ENCODE measurements at places on chromosomes 11 and 22.
A peak's percentile ranks its signal among the peaks of the same experiment; 100 is the strongest.

DNA sequence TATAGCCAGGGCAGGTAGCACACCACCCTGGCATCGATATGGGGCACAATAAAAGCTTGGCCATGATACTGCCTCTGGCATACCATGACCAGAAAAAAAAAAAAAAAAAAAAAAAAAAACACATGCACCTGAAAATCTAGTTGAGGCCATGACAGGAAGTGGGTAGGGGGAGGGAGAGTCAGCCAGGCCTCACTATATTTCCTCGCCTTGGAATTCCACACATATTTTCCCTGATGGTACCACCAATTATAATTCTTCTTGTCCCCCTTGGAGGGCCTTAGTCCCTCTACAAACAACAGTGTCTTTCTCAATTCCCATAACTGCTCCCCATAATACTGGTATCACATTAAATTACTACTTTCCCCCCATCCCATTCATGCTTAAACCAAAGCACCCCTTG, 12.6 kb upstream of the CHKA start:
- DNase-seq = no peak

DNA sequence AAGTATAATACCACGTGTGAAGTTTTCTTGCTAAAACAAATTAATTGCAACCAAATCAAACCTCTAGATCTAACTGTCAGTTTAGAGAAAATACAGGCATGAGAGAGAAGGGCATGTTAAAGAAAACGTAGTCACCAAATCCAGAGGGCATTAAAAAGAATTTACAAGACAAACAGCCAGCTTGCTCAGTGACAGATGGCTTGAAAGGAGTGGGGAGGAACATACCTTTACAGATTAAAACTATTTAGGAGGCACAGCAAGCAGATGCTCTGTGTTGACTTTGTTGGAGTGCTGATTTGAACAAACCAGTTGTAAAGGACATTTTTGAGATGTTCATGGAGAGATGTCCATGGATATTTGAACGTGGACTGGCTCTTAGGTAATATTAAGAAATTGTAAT, 96.9 kb downstream of the ATXN10 start:
- DNase-seq = no peak

GRCh38 chr11:102920118-102920684, 35.3 kb downstream of the MMP13 start:
- DNase-seq = no peak

GRCh38 chr11:99987821-99988470, 699.1 kb upstream of the ARHGAP42 start:
- DNase-seq = no peak

DNA sequence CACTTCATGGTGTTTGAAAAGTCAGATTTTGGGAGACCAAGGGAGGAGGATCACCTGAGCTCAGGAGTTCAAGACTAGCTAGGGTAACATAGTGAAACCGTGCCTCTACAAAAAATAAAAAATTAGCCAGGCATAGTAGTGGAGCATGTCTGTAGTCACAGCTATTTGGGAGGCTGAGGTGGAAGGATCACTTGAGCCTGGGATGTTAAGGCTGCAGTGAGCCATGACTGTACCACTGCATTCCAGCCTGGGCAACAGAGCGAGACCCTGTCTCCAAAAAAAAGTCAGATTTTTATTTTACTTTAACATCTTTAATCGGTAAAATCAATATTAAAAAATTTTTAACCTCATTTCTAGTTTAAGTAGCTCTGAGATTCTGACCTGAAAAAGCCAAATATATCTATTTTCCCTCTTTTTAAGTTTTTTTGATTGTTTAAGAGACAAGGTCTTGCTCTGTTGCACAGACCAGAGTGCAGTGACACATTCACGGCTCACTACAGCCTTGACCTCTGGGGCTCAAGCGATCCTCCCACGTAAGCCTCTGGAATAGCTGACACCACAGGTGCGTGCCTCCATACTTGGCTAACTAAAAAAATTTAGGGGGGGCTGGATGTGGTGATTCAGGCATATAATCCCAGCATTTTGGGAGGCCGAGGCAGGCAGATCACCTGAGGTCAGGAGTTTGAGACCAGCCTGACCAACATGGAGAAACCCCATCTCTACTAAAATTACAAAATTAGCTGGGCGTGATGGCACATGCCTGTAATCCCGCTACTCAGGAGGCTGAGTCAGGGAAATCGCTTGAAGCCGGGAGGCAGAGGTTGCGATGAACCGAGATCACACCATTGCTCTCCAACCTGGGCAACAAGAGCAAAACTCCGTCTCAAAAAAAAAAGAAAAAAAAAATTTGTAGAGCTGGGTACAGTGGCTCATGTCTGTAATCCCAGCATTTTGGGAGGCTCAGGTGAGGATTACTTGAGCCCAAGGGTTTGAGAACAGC, 48.4 kb downstream of the SFI1 start:
- no peak for DNase-seq

DNA sequence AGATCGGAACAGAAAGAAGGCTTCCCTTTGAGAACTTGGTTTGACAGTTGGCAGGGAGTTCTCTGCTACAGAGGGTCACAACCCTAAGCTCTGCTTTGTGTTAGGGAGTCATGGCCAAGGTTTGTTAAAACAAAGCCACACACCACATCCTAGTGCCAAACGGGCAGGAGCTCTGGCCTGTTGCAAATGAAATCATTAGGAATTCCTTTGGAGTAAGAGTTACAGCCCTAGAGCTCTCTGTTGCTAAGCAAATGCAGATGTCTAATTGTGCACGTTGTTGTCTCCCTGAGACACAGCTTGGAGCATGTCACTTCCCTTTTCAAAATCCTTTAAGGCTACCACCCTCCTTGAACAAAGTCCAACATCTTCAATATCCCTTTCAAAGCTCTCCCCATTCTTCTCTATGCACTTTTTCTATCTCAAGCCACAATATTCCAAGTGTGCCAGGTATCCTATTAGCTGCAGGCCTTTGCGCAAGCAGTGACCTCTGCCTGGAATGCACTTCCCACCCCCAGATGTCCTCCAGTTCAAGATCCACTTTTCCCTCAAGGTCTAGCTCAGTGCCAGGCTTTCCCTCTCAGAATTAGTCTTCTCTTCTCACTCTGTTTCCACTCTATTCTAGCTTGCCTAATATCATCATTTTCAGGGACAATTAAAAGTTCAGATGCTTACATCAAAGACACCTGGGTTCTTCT, 253.7 kb upstream of the POU2AF2 start:
- DNase-seq = no peak

DNA sequence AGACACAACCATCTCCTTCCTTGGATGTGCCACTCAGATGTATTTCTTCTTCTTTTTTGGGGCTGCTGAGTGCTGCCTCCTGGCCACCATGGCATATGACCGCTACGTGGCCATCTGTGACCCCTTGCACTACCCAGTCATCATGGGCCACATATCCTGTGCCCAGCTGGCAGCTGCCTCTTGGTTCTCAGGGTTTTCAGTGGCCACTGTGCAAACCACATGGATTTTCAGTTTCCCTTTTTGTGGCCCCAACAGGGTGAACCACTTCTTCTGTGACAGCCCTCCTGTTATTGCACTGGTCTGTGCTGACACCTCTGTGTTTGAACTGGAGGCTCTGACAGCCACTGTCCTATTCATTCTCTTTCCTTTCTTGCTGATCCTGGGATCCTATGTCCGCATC, 489 bp downstream of the OR10A4 start:
- DNase-seq = no peak

GRCh38 chr22:37716708-37717107, 19.9 kb downstream of the TRIOBP start:
- DNase-seq = no peak

GRCh38 chr11:119434591-119435330, 11.8 kb upstream of the THY1 start:
- DNase-seq = no peak

DNA sequence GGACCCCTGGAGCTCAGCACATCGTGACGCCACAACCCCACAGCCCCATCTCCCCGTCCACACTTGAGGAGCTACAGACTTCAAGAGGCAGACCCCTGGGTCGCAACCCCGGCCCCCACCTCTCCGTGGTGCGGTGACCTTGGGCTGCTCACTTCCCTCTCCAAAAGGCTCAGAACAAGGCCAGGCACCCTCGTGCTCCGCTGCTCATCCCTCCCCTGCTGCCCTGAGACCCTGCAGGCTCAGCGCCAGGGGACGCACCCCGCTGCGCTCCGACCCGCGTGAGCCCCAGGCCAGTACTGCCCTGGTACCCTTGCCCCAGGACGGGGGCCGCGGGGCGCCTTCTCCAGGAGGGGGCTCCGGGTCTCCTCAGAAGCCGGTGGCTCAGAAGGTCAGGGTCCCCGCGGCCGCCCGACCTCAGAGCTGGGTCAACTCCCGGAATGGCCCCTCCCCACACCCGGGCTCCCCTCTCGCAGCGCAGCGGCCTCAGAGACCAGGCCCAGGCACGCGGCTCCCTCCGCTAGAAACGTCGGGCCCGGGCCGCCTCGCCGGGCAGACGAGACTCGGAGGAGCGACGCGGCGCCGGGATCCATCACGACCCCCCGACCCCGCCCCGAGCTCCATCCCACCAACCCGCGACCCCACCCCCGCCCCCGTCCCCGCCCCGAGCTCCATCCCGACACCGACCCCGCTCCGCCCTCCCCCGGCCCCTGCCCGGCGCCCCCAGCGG, 563 bp downstream of the GATD1 start:
- peak; percentile 75 for DNase-seq

DNA sequence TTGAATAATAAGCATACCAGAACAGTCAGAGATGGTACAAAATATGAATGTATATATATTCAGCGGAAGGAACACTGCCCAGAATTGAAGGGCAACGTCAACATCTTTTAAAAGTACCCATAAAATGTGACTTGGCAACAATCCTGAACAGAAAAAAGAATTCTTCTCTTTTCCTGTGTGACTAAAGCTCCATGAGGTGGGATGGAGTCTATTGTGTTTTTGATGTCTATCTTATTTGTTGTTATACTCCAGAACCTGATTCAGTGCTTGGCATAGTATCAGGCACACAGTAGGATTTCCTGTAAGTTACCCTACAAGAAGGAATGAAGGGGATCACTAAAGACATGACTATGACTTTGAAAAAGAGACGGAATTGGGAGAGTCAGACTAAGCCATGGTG, 10.3 kb downstream of the LDLRAD3 start:
- no peak for DNase-seq

- no peak for DNase-seq
Observed at GRCh38 chr11:66321606-66322005, 4.8 kb upstream of the CD248 start.

GRCh38 chr22:43114958-43115357, 4.4 kb downstream of the BIK start:
- DNase-seq = peak; percentile 22

GRCh38 chr11:34468209-34468841, 29.6 kb downstream of the CAT start:
- peak; percentile 35 for DNase-seq

All from NCI-H146 (cell line).